ENCODE measurements at places on chromosomes 5 and 9.
A peak's percentile ranks its signal among the peaks of the same experiment; 100 is the strongest.

- DNase-seq, result no peak
Observed at GRCh38 chr9:128159522-128159783, 612 bp upstream of the BBLN start.

- DNase-seq, result no peak
Observed at GRCh38 chr9:80649496-80649895, 1039.9 kb downstream of the TLE1 start.

DNA sequence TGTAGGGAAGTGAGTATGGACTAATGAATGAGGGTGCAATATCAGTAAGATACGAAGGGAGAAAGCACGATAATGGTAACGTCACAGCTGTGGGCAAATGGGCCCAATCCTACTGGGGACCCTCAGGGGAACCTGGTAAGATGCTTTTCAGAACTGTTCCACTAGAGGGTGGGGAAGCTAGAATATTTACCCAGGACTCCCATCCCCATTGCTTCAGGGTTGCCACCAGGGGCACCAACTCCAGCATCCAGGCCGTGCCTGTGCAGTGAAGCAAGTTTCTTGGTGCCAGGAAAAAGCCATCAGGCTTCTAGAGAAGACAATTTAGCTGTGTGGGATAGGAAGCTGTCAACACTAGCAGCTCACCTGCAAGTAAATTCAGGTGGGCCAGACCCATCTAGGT, 409.3 kb downstream of the AGTPBP1 start:
- no peak for DNase-seq

DNA sequence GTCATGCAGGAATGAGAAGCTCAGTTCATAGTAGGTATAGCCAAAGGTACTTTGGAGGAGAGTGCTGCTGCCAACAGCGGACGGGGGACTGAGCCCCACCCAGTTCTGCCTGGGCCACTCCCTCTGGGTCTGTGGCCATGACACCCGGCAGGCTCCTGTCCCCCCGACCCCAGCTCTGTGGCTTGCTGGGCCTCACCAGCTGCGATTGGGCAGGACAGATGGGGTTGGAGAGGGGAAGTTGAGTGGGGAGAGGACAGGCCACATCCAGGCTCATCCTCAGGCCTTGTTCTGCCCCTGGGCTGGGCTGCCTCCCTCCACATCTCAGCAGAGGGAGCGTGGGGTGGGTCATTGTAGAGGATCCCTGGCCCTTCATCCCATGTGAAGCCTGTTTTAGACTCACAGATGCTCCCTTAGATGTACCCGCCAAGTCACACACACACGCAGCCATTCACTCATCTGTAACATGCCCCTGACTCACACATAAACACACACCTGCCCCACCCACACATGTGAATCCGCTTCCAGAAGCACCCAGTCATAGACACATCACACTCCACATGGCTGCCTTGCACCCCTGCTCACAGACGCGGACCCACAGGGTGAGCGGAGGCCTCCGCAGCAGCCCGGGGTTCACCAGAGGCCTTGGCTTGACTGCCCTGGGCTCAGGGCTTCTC, 48.8 kb downstream of the NTNG2 start:
- peak; percentile 66 for DNase-seq

GRCh38 chr9:123074628-123075027, 41.2 kb downstream of the GPR21 start:
- no peak for DNase-seq
